ENCODE measurements at places on chromosomes 1 and 21.
A peak's percentile ranks its signal among the peaks of the same experiment; 100 is the strongest.

DNA sequence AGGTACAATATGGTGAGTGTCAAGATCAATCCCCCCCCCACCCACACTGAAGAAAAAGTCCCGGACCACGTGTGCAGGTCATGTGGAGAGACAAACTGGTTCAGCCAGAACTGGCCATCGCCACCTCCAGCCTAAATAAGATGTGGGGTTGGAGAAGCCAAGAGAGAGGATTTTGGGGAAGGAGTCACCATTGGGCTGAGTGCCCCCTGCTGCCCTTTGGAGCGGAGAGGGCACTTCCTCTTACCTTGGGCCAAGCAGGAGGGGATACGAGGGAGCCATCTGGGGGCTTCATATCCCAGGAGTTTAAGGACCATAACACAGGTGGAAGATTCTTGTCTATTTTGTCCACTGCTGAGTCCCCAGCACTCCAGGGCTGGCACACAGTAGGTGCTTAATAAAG is 2.6 kb upstream of the TNFRSF1B start:
- no peak for DNase-seq

DNA sequence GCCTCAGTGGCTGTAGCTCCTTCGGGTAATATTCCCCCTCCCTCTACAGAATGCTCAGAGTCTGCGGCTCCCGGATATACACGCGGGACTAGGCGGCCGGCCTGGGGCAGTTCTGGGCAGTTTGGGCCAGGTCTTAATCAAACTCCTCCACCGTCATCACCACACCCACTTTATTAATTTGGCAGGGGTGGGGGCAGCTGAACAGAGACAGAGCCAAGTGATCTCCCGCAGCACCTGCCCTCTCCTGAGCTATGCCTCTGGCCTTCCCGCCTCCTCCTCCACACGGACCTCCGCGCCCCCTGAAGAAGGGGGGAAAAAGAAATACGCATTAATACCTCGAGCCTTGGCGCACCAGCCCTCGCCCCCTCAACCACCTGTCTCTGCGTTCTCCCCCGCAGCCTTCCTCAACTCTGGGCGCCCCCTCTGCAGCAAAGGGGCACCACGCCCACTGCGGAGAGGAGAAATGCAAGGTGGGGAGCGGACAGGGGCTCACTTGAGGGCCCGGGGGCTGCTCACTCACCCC is 42.6 kb downstream of the CD34 start:
- peak; percentile 45 for DNase-seq

DNA sequence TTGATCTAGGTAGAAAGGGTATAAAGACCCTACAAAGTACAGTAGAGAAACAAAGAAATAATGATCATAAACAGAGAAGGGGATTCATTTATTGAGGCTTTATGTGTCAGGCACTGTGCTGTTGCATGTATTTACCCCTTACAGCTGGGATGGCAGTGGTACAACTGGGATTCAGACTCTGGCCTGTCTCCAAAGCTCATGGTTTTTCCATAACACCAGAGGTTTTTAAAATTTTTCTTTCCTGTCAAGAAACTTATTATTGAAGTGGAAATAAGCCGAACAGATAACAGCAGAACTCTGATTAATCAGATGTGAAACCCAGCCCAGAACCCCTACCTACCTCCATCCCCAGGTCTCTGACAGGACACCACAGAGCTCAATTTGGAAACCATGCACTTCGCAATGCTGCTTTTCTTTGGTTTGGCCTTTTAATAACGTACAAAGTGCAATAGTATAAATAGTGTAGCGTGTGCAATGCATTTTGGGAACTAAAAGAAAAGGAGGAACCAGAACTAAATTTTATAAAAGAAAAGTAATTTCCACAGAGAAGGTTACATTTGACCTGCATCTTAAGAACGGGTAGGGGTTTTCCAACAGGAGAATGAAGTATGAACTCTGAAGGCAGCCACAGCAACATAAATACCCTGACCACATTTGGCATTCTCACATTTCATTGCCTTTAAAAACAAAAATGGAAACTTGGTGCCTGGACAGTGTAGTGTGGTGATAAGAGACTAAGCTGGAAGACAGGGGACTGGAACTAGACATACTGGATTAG is 92.0 kb upstream of the S1PR1 start:
- DNase-seq, result no peak

DNA sequence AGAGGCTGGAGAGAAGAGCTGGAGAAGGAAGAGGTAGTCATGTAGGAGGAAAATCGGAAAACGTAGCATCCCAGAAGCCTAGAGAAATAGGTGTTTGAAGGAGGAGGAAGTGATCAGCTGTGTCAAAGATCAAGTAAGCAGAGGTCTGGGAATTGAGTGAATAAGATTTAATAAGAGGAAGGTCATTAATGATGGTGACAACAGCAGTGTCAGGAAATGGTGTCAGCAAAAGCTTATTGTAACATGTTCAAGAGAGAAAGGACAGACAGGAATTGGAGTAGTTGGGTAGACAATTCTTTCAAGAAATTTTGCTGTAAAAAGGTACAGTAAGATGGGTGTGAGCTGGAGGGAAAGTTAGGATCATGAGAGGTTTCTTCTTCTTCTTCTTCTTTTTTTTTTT is 41.6 kb upstream of the SLC6A9 start:
- no peak for DNase-seq

DNA sequence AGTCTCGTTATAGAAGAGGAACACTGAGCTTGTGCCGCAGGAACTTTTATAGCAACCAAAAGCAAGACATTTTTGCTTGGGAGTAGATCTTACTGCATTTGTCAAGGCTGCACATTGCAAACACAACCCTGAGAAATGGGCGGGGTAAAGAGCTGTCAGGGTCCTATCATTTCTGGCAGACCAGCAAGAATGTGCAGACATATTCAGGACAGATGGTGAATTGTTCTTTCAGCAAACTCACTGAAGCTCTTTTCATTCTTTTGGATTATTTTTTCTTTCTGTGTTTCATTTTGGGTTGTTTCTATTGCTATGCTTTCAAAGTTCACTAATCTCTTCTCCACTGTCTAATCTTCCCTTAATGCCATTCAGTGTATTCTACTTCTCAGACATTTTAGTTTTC is 5.1 kb upstream of the ACTN2 start:
- DNase-seq, result no peak

GRCh38 chr1:2278591-2279209 is 50.6 kb downstream of the SKI start:
- no peak for DNase-seq

GRCh38 chr21:34582506-34583150 is 32.3 kb downstream of the RCAN1 start:
- DNase-seq, result peak; percentile 72

GRCh38 chr1:31809698-31810097 is 6.1 kb downstream of the SPOCD1 start:
- no peak for DNase-seq

GRCh38 chr1:202134645-202135172 is 9.8 kb downstream of the ARL8A start:
- DNase-seq, result no peak

DNA sequence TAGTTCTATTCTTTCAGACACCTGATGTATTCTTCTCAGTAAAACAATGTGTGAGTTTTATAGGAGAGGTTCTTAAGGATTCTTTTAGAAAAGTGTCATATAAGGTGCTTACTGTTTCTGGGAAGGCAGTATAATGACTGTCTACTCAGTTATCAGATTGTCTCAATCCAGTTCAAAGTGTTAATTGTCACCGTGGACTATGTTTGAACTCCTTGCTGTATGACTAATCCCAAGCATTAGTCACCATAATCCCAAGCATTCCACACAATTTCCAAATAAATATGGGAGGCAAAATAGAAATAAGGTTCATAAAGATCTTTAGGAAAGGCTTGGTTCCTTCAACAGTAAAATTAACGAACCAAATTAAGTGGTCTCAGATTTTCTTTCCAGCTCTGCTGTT is 342.1 kb upstream of the NR5A2 start:
- DNase-seq, result peak; percentile 65

- DNase-seq, result no peak
Measured at GRCh38 chr1:18110968-18111367, 3.4 kb downstream of the IGSF21 start.

DNA sequence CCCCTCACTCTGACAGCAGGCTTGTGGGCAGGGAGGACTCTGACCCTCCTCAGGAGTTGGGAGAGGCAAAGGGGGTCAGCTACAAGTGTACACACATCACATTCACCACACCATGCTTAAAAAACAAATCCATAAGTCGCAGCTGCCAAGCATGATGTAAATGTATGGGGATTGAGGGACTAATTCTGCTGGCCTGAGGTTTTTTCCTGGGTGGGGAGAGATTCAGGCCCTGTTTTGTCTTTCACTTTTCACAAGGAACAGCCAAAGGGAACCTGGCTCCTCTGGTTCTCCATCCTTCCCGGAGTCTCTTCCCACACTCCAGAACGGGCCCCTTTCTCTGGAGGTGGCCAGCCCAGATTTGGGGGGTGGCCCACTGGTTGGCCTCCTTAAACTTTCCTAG is 1.3 kb upstream of the MTARC2 start:
- no peak for DNase-seq

- peak; percentile 52 for DNase-seq
Measured at GRCh38 chr1:100882698-100883097, 11.9 kb downstream of the EXTL2 start.

- no peak for DNase-seq
Measured at GRCh38 chr1:37725851-37726613, 33.7 kb downstream of the CDCA8 start.

DNA sequence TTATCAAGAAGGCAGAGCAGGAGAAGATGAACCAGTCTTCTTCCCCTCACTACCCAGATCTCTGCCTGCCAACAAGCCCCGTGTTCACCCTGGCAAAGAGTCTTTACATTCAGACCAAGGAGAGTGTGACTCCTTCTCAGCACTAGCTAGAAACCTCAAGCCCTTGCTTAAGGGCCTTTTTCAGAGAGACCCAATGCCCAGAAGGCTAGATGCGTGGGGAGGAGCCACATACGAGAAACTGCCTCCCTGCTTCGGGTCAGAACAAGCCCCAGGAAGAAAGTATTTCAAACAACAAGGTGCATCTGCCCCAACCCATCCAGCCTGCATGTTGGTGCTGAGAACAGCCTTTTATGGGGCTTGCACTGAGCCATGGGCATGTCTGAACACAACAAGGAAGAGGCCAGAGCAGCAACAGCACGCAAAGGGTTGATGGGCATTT is 152.7 kb upstream of the CAMK1G start:
- DNase-seq, result no peak

GRCh38 chr1:221013691-221014660 is 134.7 kb downstream of the HLX start:
- peak; percentile 52 for DNase-seq

GRCh38 chr1:30965924-30966599 is 57.5 kb upstream of the SDC3 start:
- DNase-seq, result no peak

DNA sequence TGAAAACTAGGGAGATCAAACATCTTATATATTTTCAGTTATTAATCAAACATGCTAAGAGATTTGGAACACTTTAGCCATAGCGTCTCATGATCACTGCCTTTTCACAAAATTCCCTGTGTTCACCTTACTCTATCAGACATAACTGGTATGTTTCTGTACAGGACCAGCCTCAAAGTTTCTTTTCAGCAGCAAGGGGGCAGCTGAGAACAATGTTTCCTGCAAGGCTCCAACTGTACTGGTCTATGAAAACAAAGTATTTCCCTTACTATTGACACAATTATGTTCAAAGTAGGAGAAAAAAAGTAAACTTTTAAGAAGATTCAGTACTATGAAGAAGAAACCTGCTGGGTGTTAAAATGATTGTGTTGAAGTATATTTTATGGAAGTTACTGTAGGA is 98.5 kb downstream of the ATF6 start:
- peak; percentile 58 for DNase-seq

DNA sequence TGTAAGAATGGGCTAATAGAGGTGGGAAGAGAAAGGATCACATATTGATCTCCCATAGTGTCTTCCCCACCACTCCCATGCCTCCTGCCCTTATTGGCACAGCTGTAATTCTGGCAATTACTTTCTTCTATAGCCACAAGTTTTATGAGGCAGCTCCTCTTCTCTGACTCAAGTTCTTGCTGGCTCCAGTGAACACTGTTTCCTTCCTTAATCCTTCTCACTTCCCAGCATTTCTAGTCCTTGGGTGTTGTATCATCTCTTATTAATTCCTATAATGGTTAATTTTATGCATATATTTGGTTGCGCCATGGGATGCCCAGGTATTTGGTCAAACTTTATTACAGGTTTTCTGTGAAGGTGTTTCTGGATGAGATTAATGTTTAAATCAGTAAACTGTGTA is 103.3 kb downstream of the MRPL39 start:
- DNase-seq, result no peak

DNA sequence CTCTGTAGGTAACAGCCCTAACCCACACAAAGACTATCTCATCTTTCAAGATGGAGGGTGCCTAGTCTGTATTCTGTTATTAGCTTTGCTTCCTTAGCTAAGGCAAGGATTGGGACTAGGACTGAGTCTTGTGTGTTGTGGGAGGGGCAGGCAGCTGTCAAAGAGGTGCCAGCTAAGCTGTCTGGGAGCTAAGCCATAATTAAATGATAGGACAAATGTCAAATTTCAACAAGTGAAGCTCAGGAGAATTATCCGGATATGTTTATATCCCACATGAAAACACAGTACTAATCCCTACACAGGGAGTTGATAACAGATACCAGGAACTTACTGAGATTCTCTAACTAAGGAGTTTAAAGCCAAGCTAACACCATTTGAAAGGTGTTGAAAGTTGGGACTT is 70.5 kb upstream of the NGF start:
- peak; percentile 28 for DNase-seq
